ENCODE measurements at places on chromosomes 1 and 21.

DNA sequence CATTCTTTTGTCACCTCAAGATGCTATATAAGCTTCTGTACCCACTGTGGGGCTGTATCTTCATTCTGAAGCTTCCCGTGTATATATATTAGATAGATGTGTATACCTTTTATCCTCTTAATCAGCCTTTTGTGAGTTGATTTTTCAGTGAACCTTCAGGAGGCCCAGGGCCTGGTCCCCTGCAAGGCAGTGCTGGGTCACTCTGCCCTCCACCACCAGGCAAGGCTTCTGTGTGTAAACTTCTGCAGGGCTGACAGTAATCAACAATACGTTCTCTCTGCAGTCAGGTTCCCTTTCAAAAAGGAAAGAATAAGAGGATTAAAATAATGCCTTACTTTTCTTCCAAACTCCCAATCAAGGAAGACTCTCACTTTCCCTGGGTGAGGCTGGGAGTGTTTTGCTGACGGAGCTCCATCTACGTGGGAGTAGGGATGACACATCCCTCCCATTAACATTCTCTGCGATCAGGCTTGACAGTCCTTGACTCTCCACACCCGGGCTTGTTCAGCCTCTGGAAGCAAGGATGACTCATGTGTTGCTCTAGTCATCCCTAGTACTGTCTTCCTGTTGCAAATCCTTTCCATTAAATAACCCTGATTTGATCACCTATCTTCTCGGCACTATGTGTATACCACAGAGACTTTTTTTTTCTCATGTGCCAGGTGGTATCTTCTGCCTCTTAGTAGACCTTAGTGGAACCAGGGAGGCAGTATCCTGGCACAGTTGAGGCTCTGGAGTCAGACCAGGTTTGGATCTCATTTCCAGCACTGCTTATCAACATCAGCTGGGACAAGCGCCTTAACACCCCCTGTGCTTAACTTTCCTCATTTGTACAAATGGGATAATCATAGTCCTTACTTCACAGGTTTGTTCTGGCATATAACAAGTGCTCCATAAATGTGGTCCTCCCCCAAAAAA lies 70.3 kb upstream of the KCNK1 start:
- DNase-seq = no peak

GRCh38 chr1:171422511-171422910 lies 62.8 kb upstream of the PRRC2C start:
- DNase-seq = no peak

GRCh38 chr1:235442788-235443429 lies 61.3 kb downstream of the B3GALNT2 start:
- DNase-seq = no peak

- no peak for DNase-seq
These were observed 7.6 kb downstream of the FAM151A start for GRCh38 chr1:54615531-54616279.

- no peak for DNase-seq
These were observed 18.1 kb downstream of the LAMB3 start for GRCh38 chr1:209634005-209634737.

DNA sequence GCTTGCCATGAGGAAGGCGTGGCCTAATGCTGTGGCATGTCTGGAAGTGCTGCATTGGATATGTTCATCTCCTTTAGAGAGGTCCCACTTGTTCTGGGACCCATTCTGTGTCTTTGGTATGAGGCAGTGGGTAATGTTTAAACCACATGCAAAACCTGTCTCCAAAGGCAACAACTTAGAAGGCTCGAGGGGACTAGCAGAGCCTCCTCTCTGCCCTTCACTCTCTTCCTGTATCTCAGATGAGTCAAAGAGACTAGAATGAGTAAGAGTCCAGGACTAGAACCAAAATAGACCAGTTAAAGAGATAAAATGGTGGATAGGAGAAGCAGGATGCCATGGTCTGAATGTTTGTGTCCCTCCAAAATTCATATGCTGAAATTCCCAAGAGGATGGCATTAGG lies 220.8 kb upstream of the KIAA0040 start:
- DNase-seq = no peak

- no peak for DNase-seq
These were observed 347.1 kb downstream of the AJAP1 start for GRCh38 chr1:5001466-5001865.
